ENCODE measurements at places on chromosomes 6 and 20.

DNA sequence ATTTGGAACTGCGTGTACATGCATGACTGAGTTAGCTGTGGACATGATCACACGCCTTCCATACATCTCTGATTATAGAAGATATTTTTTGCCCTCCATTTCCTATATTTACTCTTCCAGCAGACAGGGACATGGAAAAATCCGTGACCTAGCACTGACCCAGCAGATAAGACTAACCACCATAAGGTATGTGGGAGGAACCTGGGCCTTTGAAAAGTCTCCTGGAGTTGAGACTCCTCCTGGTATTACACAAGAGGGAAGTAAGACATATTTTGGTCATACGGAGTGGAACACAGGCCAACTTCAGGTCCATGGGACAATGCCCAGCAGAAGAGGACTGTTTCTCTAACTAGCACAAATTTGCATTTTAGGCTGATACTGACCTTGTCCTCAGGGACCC is 13.7 kb upstream of the SIRPB1 start:
- DNase-seq = no peak

- no peak for DNase-seq
Measured at GRCh38 chr6:1825277-1825676, 215.6 kb downstream of the FOXC1 start.

- DNase-seq = no peak
Measured at GRCh38 chr6:11758878-11759277, 19.7 kb downstream of the ADTRP start.

DNA sequence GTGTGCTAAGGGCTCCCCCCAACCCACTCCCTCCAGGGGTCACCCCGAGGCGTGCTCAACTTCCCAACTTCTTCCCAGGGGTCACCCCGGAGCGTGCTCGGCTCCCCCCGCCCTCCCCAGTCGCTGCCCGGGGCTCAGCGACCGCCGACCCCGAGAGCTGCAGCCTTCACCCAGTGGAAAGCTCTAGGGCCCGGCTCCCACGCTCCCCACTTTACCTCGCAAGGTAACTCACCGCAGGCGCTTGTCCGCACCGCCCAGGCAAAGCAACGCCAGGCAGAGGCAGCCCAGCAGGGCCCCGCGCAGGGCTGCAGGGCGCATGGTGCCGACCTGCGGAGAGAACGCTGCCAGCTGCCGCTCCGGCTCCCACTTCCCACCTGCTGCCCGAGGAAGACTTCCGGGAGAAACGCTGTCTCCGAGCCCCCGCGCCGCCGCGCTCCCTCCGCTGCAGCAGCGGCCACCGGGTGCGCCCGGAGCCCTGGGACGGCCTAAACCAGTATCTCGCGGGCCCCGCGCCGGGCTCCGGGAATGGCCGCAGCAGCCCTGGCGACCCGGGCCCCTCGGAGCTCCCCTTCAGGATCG is 396 bp downstream of the RNASET2 start:
- no peak for DNase-seq

DNA sequence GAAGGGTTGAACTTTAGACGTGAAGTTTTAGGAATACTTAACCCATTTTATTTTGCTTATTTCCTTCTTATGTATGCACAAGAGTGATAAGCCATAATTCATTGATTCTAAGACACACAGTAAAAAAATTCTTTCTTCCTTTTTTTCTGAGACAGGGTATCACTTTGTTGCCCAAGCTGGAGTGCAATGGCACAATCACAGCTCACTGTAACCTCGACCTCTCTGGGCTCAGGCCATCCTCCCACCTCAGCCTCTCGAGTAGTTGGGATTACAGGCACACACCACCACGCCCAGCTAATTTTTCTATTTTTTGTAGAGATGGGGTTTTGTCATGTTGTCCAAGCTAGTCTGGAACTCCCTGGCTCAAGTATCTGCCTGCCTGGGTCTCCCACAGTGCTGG is 116.6 kb upstream of the RNF24 start:
- no peak for DNase-seq

DNA sequence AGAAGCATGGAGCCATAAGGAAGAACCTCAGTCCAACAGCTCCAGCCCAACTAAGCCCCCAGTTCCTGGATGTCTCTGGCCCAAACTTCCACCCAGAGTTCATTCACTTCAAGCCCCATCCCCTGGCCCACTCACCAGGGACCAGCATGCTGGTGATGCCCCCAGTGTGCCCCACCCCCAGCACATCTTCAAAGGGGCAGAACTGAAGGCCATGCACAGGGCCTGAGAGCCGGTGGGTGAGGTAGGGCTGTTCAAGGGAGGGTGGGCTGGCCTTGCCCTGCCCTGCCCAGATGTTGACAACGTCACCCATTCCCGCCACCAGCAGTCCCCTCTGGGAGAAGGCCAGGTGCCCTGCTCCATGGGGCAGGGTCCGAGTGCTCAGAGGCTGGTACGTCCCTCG is 3.6 kb downstream of the B3GALT4 start:
- no peak for DNase-seq

DNA sequence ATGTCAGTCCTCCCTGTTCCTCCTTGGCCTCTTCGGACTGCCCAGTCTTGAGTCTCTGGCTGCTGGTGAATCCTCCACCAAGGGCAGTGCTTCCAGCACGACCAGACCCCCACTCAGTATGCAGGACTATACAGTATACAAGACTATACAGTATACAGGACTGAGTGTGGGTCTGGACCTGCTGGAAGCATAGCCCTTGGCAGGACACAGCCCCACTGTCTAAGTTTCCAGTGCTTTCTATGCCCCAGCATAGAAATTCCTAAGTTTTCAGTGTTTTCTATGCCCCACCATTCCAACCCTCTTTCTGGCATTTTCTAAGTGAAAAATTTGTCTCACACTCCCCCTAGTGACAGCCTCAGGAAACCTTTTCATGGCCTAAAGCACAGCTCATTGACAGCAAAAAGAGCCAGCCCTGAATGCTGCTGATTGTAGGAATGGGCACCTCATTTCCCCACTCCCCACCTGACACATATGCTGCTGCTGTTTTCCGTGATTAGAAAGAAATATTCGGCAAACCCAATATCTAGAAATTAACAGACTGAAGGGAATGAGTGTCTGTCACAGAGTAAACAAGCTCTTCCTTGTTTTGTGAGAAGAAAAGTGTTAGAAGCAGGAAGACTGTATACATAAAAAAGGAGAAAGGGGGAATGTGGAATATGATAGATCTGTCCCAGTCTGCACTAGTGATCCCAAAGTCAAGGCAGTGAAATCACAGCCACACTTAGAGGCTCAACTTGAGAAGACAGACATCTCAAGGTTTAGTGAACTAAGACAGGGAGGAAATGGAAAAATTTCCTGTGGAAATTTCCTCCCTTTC is 206.9 kb downstream of the IBTK start:
- no peak for DNase-seq

DNA sequence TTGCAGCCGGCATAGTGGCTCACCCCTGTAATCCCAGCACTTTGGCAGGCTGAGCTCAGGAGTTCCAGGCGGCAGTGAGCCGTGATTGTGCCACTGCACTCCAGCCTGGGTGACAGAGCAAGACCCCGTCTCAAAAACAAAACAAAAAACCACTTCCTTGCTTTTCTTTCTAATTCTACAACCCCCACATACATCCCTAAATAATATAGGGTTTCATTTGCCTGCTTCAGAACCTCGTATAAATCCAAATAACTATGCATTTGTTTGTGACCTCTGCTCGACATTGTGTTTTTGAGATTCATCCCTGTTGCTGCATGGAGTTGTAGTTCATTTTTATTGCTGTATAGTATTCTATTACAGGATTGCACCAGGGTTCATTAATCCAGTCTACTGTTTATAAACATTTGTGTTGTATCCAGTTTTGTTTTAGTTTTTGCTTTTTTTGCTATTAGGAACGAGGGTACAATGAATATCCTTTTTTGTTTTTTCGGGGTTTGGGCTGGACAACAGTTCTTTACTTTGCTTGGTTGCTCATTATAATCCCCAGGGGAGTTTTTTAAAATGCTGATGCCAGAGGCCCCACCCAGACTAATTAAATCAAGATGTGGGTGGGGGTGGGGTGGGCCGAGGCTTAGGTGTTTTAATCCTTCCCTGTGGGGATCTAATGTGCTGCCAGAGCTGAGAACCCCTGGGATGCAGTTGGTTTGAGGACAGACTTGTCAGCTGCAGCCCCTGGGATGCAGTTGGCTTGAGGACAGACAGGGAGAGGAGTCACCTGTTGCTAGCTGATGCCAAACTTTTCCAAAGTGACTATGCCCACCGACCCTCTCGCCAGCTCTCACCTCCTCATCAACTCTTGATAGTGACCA is 2.4 kb upstream of the SNAI1 start:
- DNase-seq = no peak

- peak; percentile 4 for DNase-seq
Measured at GRCh38 chr6:15793288-15793687, 130.5 kb upstream of the DTNBP1 start.
